ENCODE measurements at places on chromosomes 2 and 18.

- no peak for DNase-seq
Measured at GRCh38 chr2:3193443-3194330, 183.9 kb downstream of the EIPR1 start.

DNA sequence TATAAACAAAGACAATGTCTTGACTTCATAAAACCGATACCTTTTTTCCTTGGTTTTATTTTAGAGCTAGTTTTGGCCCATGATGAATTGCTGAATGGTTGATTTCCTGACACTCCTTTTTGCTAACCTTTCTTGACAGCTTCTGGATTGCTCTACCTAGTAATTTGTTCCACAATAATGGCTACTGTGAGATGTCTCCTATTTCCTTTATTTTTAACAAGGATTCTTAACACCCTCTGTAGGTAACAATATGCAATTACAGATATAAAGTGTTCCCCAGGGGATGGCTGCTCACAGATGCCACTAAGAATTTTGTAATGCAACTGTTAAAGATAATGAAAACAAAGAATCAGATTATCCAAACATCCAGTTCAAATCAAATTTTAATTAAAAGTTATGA is 100.8 kb upstream of the ATP5MC3 start:
- no peak for DNase-seq

- DNase-seq: peak; percentile 67
Measured at GRCh38 chr18:3453540-3454364, 3.8 kb downstream of the TGIF1 start.

DNA sequence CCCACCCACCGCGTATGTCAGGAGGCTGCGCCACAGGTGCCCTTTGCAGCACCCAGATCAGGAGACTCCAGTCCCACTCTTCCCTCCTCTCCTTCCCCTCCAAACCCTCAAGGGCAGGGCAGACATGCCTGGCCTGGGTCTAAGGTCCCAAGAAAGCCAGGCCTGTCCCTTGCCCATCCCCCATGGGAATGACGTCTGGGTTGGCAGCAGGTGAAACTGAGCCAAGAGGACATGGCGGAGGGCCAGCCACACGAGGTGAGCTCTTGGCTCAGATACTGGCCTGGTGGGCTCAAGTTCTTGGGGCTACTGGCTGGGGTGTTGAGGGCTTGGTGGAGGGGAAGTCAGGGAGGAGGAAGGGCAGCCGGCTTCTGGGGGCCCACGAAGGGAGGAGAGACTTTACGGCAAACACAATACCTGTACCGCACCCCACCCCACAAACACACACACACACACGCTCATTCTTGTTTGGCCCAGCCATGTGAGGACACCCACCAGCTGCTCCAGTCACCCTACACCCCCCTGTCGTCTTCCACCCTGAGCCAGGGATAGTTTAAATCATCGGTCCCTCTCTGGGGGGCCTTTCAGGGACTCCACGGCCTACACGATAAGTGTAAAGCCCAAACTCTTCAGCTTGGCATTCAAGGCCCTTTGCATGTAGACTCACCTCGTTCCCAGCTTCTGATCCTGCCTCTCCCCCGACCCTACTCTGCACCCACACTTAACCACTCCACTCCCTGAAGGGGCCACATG is 24.1 kb upstream of the TNS1 start:
- DNase-seq: no peak

DNA sequence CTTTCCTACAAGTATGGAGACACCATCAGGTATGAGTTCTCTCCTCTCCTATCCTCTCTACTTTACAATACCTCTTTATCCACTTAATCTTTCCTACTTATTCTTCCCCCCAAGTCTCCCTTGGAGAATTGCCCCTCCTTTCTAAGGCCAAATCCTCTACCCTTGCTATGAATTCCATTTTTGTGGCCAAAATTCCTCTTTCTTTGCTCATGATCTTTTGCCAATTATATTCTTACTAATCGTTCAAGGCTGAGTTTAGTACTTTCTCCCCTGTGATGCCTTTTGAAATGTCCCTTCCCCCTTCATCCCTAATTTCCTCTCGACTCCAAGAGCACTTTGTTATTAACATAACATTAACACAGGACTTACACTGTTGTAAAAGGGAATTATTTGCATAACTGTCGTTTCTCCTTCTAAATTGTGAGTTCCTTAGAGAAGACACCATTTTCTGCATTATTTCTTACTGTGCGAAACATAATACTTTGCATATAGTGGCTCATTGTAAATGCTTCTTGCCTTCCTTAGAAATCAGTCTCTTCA is 133.4 kb downstream of the KCTD1 start:
- DNase-seq: no peak

- no peak for DNase-seq
Measured at GRCh38 chr2:130767408-130767775, 12.1 kb downstream of the AMER3 start.
